ENCODE measurements at places on chromosomes 11 and 22.

GRCh38 chr11:26021017-26021416 is 310.9 kb upstream of the ANO3 start:
- no peak for DNase-seq

DNA sequence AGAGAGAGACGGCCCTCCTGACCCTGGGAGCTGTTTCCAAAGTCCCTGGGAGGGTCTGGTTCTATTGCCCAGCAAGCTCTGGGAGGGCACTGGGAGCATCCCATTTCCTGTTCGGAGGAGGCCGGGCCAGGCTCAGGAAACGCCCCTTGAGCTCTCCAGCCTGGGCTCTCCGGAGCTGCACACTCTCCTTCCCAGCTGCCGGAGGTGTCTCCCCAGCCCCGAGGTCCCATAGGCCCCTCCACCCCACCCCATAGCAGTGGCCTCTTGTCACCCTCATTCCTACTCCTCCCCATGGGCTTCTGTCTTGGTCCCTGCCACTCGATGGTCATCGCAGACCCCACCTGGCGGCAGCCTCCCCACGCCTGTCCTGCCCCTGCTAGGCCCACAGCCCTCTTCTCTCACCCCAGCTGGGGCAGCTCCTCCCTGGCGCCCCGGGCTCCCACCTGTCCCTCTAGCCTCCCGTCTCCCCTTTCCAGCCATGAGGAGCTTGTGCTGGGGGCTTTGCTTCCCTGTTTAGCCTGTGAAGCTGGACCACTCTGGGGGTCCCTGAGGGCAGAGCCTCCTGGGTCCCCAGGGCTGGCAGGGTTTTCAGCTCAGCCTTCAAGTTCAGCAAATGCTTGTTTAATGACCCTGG is 2.8 kb downstream of the TSPAN32 start:
- no peak for DNase-seq

- no peak for DNase-seq
Measured at GRCh38 chr11:95035316-95035715, 10.3 kb downstream of the KDM4E start.

DNA sequence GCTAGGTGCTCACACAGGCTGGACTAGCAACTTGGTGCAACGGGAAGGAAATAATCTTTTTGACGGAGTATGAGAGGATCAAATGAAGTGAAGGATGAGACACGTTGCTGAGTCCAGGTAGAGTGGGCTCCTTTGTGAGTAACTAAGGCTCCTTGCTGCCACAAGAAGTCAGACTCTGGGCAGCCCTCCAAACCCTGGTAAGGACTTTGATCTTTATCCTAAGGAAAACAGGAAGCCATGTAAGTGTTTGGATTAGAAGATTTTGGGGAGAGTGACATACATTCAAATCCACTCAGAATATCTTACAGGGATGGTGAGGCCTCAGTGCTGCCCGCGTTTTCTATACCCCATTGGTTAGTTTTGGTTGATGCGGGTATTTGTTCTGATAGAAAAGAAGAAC is 155.9 kb upstream of the RAG2 start:
- DNase-seq, result no peak

- no peak for DNase-seq
Measured at GRCh38 chr22:39264349-39265038, 19.7 kb upstream of the PDGFB start.

- DNase-seq, result no peak
Measured at GRCh38 chr11:86745571-86745970, 54.8 kb upstream of the PRSS23 start.

- no peak for DNase-seq
Measured at GRCh38 chr11:44628730-44629700, 63.6 kb downstream of the CD82 start.

- no peak for DNase-seq
Measured at GRCh38 chr11:105226091-105226490, 86.5 kb upstream of the CARD18 start.

DNA sequence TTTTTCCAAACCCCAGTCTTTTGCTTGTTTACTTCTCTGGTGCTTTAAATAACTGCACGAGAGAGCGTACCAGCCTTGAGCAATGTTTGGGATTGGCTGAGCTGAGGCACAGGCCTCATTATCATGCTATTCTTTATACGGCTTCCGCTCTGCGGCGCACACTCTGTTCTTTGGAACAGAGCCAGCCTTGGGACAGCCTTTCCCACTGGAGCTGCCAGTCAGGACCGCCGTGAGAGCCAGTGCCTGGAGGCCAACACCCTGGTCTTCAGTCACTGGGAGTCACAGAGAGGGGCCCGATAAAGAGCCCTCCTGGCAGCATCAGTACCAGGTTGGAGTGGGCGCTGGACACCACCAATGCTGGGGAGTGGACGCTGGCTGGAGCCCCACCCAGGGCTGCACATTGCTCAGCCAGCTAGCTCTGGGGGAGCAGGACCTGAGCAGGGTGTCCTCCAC is 125.6 kb downstream of the BCR start:
- DNase-seq, result no peak

GRCh38 chr11:96015906-96016565 is 92.1 kb upstream of the MTMR2 start:
- no peak for DNase-seq

GRCh38 chr11:95081412-95081811 is 8.2 kb upstream of the ENDOD1 start:
- DNase-seq, result no peak

DNA sequence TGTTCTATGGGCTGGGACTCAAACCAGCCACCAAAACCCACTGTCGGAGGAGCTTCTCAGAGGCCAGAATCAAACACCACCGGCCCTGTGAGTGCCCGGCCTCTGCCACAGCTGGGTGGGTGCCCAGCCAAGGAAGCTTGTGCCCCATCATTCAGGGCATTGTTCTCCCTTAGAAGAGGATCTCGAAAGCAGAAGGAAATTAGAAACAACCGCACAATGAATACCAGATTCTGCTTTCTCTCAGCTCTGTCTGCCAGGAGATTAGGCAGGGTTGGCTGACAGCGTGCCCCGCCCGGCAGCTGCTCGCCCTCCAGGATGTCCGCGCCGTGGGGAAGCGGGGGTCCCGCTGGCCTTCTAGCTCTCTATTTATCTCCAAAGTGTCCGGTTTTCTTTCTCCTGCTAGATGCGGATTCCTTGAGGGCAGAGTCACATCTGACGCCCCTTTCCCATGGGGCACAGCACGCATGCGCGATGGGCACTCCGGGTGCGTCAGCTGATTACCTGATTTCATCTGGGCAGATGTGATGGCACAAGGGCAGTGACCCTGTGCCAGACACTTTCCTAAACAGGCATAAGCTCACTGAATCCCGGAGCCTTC is 25.5 kb downstream of the SCGB1A1 start:
- peak; percentile 16 for DNase-seq

- DNase-seq, result no peak
Measured at GRCh38 chr11:87440076-87440770, 402.5 kb downstream of the TMEM135 start.

GRCh38 chr11:74819400-74819799 is 70.8 kb downstream of the RNF169 start:
- DNase-seq, result no peak

GRCh38 chr22:49849161-49850020 is 4.3 kb upstream of the ZBED4 start:
- no peak for DNase-seq

DNA sequence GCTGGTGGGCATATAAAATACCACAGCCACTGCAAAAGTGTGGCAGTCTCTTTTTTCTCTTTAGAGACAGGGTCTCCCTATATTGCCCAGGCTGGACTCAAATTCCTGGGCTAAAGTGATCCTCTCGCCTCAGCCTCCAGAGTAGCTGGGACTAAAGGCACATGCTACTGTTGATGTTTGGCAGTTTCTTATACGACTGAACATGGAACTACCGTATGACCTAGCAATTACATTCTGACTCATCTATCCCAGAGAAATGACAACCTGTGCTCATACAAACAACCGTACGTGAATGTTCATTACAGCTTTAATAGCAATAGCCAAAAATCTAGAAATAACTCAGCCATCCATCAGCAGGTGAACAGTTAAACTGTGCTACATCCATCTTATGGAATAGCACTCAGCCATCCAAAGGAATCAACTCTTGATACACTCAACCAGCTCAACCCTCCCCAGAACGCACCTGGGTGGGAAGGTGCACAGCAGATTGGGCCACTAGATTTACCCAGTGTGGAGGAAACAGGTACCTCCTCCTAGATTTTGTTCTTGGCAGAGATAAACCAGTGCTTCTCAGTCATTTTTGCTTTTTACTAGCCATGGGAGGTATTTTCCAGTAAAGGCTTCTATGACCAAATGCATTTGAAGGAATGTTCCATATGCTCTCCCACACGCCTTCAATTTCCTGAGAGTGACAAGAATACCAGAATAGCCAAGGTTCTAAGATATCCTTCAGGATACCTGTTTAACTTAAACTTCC is 130.5 kb downstream of the MED15 start:
- no peak for DNase-seq
